Stimulated activated CD8-positive, alpha-beta memory T cell treated with anti-CD3 and anti-CD28 coated beads, Interleukin-7, amount 100 ng/mL, for 24 hours (primary cell): ENCODE measurements at places on chromosomes 5 and 9.

DNA sequence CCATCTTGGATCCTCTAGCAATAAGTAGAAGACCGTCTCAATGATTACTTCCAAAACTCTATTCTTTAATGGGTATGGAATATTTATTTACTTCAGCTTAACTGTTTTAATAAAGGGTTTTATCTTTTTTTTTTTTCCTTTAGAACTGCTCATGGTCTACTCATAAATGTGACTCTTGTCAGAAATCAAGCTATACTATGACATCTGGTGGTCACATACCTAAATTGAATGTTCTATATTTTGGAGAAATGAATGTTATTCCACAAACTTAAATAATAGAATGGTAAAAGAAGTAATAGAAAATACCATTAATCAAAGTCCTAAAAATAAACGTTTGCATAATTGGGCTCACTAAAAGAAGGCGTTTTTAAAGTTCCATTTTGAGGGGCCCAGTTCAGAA, 131.2 kb upstream of the PLCXD3 start:
- no peak for DNase-seq

GRCh38 chr9:93294011-93294410, 110.1 kb downstream of the WNK2 start:
- DNase-seq, result no peak

GRCh38 chr9:6910032-6910431, 152.3 kb downstream of the KDM4C start:
- DNase-seq, result no peak

DNA sequence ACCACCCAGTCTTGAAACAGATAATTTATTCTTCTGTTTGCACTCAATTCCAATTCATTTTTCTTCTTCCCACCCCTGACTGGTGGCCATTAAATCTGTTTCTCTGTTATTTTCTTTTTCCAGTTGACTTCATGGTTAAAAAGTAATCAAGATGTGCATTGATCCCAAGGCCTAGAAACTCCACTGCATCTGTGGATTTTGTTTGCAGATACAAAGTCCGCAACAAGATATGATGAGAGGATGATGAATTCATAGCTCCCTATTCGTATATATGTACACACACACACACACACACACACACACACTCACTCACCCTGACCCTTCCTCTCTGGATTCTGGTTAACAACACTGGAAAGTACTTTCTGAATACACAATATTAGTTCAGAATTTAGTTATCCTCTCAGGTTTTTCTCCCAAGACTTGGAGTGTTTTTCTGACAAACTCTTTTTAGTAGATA, 52.4 kb downstream of the CD180 start:
- no peak for DNase-seq

DNA sequence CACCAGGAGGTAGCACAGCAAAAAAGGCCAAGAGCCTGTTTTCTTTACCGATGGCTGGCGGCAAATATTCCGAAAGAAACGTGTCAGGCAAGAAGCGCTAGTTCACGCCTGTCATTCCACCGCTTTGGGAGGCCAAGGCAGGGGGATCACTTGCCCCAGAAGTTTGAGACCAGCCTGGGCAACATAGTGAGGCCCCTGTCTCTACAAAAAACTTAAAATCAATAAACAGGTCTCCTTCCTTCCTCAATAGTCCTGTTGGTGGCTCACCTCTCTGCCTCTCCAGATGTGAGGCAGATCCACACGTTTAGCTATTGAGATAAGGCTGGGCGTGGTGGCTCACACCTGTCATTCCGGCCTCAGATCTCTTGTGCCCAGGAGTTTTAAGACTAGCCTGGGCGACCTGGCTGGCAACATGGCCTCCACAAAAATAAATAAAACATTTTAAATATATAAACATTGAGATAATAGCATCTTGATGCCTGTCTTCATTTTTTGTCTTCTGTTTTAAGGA, 1.3 kb upstream of the TMEM250 start:
- DNase-seq, result no peak

DNA sequence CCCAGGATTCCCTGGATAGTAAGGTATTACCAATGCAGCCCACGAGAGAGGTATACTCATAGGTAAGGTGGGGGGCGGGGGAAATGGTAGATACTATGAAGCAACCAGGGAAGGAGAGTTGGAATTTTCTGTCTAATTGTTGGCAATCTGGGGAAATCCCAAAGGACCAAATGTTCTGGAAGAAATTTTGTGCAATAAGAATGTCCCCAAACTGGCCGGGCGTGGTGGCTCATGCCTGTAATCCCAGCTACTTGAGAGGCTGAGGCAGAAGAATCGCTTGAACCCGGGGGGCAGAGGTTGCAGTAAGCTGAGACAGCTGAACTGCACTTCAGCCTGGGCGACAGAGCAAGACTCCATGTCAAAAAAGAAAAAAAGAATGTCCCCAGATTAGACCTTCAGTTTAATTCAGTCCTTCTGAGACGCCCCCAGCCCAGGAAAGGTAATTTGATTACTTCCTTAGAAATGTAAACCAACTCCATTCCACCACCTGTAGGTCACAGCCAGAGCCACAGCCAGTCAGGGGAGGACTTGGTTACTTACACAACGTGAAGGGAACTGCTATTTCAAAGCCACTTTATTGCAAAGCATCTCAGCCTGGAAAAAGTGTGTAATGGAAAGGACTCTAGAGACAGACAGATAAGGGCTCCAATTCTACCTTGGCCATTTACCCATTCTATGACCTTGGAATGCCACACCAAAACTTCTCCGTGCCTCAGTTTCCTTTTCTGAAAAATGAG, 50.0 kb upstream of the KLF4 start:
- DNase-seq, result no peak

DNA sequence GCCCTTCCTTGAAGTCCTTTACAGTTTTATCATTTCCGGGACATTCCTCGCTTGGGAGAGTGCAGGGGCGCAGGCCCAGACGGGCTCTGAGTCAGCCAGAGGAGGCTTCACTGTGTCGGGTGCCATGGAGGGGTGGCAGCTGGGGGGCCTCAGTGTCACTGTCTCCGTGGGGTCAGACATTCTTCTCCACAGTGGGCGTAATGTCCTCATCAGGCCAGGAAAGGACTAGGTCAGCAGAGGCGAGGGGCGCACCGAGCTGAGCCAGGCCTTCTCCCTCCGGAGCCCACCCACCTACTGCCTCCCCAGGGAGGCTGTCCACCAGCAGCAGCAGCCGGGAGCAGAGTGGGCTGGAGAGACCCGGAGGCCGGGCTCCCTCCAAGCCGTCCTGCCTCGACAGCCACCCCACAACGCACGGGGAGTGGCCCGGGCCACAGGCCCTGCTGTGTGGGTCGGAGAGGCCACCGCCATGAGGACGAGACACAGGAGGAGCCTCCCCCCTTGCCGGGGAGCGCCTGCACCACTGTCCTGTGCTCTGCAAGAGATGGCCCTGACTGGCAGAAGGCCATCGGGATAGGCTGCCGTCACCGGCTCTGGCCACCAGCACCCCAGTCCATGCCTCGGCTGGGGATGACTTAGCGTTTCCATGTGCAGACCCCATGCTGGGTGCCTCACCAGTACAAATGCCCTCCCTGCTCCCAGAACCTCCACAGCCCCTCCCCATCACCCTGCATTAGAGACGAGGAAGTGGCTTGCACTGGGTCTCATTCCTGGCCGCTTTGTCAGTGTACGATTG, 26.5 kb downstream of the SARDH start:
- no peak for DNase-seq

- DNase-seq, result no peak
Observed at GRCh38 chr5:56786346-56786745, 29.0 kb upstream of the MAP3K1 start.

DNA sequence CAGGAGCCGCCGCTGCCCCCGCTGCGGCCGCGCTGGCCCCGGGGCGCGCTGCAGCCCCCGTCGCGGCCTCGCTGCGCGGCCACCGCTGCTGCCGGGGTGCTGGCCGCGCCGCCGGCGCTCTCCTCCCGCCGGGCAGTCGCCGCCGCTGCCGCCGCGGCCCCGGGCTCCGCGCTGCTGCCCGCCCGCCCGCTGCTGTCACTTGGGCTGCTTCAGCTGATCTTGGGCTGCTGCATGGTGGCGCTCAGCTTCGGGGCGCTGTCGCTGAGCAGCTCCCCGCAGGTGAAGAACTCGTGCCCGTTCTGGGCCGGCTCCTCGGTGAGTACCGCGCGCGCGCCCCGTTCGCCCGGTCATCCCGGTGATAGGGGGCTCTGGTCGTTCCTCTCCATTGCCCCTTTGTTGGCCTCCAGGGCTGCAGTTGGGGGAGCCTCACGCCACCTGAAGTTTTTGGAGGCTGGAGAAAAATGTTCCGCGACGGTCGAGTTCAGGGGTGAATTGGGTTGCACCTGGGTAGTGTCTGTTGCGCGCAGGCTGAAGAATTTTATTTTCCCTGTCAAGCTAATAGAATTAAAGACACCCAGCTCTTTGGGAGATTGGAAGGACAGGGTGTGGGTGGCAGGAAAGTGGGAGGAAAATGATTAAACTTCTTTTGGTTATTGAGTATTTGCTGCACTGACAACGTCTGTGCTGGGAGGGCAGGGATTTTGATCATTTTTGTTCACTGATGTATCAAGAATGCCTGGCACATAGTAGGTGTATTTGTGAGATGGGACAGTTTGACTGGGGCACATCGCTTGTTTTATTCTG, 596 bp downstream of the ENTREP1 start:
- no peak for DNase-seq

GRCh38 chr9:135295551-135296300, 183.9 kb upstream of the PPP1R26 start:
- no peak for DNase-seq

- DNase-seq, result no peak
Observed at GRCh38 chr9:33431420-33431819, 16.0 kb downstream of the AQP3 start.

- DNase-seq, result no peak
Observed at GRCh38 chr5:5483880-5484598, 61.6 kb downstream of the ICE1 start.

GRCh38 chr5:137357436-137357835, 141.7 kb downstream of the SPOCK1 start:
- no peak for DNase-seq

GRCh38 chr5:146680846-146681584, 165.0 kb upstream of the GPR151 start:
- no peak for DNase-seq

- no peak for DNase-seq
Observed at GRCh38 chr9:104073098-104073769, 20.9 kb upstream of the SMC2 start.
